Muscle of arm (tissue), 14 donors: ENCODE measurements at places on chromosomes 4 and X. TPM values are rescaled to one million over a fixed set of nuclear protein-coding genes. Genes with fewer than 3 reads are reported as not detected.

RHOXF1 gene
- not detected for polyA plus RNA-seq

SSX1 gene
- not detected for polyA plus RNA-seq

HSD17B13 gene
- polyA plus RNA-seq: not detected

RBM3 gene
- polyA plus RNA-seq: 295 TPM

TKTL2 gene
- not detected for polyA plus RNA-seq

EMCN gene
- 37.8 TPM for polyA plus RNA-seq
